ENCODE measurements at places on chromosomes 1 and 21. TPM values are rescaled to one million over a fixed set of nuclear protein-coding genes. Genes with fewer than 3 reads are reported as not detected.

The CA6 gene
- total RNA-seq: not detected

The PAX7 gene
- not detected for total RNA-seq

The GREM2 gene
- 1.3 TPM for total RNA-seq

The SLC26A9 gene
- total RNA-seq: not detected

The PLXNA2 gene
- 1.9 TPM for total RNA-seq

The NTMT2 gene
- not detected for total RNA-seq

The NPHS2 gene
- not detected for total RNA-seq

The AVPR1B gene
- not detected for total RNA-seq

The VANGL2 gene
- not detected for total RNA-seq

The OPTC gene
- not detected for total RNA-seq

The E2F2 gene
- 2.2 TPM for total RNA-seq
